ENCODE measurements at places on chromosomes 4 and X.

DNA sequence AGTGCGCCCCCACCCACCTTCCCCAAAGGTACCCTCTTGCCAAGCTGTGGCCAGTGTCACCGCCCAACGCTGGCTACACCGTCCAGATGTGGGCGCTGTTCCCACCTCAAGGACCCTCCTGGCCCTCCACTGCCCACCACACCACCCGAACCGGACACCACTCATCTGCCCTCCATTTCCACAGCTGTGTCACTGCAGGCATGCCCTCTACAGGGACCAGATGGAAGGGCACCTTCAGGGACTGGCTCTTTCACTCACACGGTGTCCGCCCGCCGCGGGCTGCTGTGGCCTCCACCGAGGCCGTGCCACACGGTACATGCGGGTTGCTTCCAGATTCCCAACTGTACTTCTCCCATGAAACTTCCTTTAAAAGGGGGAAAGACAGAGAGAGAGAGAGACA is 87.7 kb downstream of the FAM53A start:
- no peak for DNase-seq

- DNase-seq, result no peak
Observed at GRCh38 chr4:8052160-8052691, 106.4 kb downstream of the ABLIM2 start.

DNA sequence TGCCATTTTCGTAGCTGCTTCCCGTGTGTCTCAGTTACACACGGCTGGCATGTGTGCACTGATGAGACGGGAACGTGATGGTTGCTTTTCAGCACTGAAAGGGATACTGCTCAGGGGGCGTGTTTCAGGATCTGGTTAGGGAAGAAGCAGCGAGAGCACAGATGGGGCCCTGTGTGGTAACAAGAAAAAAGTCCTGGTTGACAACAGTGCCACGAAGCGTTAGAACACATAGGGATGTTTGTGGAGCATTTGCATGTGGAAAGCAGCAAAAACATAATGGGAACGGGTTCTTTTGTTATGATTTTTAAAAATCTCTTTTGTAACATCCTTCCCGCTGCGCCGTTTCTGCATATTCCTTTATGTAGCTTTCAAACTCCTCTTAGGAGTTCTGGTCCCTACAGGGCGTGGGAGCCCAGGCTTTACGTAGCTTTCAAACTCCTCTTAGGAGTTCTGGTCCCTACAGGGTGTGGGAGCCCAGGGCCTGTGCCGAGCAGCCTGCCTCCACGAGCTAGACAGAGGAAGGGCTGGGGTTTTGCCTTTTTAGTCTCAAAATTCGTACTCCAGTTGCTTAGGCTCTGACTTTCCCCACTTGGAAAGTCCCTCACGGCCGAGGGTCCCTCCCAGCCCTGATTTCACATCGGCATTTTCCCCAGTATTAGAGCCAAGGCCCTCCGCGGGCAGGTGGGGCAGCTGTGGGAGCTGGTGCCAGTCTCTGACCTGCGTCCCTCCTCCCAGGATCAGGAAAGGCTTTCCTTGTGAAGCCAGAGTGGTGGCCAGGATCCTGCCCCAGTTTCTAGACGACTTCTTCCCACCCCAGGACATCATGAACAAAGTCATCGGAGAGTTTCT is 11.0 kb upstream of the MSANTD1 start:
- DNase-seq, result no peak

DNA sequence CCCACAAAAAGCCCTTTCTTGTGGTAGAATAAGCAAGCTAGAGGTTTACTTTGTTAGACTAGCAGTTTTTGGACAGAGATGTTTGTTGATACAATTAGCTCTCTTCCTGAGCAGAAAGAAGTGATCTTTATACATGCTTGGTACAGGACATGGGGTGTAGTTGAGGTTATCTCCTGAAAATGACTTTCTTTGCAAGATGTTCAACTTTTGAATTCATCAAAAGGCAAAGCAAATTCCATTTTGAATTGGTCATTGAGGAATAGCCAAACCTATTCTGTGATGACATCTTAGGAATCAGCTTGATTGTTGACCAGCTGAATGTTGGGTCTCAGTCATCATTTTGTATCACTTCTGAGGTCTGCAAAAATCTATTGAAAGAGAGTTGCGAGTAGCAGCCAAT is 3.8 kb downstream of the CPE start:
- no peak for DNase-seq

DNA sequence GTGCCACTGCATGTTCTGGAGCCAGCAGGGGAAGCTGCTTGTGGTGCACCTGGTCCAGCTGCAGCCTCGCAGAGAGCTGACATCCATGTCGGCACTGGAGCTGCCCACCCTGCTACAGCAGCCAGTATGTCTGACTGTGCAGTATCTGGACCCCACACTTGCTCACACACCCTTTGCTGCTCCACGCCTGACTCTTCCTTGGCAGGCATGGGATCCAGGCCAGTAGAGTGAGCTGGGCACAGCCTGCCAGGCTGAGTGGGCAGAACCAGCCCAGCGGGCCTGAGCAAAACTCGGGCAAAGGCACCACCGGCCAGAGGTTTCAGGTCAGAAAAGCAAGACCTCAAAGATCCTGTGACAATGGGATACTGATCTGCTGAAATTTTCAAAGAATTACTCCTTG is 690.1 kb downstream of the STPG2 start:
- DNase-seq, result no peak

DNA sequence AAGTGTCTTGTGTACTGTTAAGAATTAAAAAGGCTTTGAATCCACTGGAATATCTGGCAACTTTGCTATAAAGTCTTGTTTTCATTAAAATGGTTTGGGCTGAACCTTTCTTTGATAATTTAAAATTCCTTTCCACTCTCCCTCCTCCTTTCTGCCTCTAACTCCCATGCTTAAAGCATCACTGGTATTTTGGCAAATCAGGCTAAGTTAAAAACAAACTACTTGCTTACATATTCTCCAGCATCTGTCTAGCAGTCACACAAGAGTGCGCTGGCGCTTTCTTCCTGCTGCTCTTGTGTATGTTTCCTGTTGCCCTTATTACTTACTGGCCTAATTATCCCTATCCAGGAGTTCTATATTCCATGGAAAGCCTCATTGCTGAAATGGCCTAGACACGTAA is 136.6 kb downstream of the VEGFC start:
- no peak for DNase-seq

- no peak for DNase-seq
Observed at GRCh38 chrX:119729408-119730201, 28.8 kb upstream of the SOWAHD start.

GRCh38 chrX:134374910-134375309 is 85.1 kb upstream of the HPRT1 start:
- no peak for DNase-seq

DNA sequence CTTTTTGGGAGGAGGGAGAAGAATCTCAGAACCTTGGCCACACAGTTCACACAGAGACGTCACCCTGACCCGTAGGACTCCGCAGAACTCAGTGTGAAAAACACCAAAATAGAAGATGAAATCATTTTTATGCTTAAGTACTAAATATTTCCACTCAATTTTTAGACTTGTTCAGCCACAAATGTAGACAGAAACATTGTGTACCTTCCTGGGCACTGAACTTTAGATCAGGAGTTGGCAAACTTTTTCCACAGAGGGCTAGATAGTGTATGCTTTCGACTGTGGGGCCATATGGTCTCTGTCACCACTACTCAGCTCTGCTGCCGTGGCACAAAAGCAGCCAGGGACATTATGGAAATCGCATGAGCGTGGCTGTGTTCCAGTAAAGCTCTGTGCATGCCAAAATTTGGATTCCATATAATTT is 61.8 kb upstream of the STOX2 start:
- no peak for DNase-seq

DNA sequence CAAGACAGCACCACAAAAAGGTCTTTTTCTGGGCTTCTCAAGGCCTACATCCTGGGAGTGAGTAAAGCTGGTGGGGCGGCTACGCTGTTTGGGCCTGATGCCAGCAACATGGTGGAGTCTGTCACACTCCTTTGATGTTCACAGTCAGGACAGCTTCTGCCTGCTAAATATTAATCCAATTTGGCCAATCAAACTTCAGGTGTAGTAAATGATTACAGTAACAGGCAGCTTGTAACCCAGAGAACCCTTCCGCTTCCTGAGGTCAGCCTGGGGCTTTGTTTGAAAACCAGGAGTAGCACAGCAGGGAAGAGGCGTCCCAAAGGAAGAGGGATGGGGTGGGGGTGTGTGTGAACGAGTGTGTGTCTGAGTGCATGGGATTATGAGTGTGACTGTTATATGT is 220.4 kb downstream of the MAML3 start:
- no peak for DNase-seq

DNA sequence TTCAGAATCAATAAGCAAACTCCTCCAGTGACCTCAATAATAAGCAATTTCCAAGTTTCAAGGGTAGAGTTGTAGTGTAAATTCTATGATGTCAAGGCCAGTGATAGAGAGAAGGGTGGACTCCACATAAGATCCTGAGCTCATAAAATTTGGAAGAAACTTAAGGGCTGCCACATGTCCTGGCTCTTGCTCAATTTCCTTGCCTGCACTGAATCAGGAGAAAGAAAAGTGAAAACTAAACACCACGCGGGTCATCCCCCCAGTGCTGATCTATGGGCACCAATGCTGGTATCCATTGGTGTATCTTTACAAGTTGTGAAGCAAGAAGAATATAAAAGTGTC is 392.0 kb upstream of the INTU start:
- no peak for DNase-seq

DNA sequence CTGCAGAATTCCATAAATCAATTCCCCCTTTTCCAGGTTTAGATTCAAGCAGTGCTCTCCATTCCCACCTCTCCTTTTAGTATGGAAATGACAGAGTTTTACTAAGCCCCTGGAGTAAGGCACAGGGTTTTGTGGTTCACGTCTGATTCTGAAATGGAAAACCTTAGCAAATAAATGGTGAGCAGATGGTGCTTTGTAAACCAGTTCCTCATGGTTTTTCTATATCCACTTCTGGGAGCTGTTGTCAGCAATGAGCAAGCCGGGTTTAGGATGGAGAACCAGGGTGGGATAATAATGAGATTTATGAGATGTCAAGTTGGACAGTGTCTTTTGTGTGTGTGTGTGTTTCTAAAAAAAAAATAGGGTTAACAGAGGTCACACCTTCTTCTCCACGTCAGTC is 113.8 kb upstream of the RBPJ start:
- DNase-seq, result peak; percentile 73

GRCh38 chr4:168907119-168907698 is 102.8 kb downstream of the CBR4 start:
- DNase-seq, result no peak
